T-helper 2 cell treated with Interferon-gamma antibody and Interleukin-4, amounts not matched to agents 5 μg/mL and 100 μg/mL, for 36 hours (primary cell): ENCODE measurements at places on chromosomes 5 and 9.

- H3K27me3 ChIP-seq = no peaks in the 10 kb centered on the region
- peaks cover 31% of the 10 kb centered on the region for H3K36me3 ChIP-seq
- no peak overlapping the region for H3K4me3 ChIP-seq
Observed at GRCh38 chr5:71633255-71634155, 46.4 kb downstream of the MCCC2 start.

DNA sequence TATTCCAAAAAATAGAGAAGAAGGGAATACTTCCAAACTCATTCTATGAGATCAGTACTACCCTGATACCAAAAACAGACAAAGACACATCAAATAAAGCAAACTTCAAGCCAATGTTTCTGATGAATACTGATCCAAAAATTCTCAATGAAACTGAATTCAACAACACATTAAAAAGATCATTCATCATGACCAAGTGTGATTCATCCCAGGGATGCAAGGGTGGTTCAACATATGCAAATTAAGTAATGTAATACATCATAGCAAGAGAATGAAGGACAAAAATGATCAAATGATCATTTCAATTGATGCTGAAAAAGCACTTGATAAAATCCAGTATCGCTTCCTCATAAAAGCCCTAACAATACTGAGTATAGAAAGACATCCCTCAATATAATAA lies 4.9 kb upstream of the RCL1 start:
- no peak overlapping the region for H3K4me3 ChIP-seq
- peaks cover 22% of the 10 kb centered on the region for H3K4me1 ChIP-seq
- no peak overlapping the region for H3K27ac ChIP-seq
- no peak for DNase-seq
- peaks cover 16% of the 10 kb centered on the region for H3K27me3 ChIP-seq

DNA sequence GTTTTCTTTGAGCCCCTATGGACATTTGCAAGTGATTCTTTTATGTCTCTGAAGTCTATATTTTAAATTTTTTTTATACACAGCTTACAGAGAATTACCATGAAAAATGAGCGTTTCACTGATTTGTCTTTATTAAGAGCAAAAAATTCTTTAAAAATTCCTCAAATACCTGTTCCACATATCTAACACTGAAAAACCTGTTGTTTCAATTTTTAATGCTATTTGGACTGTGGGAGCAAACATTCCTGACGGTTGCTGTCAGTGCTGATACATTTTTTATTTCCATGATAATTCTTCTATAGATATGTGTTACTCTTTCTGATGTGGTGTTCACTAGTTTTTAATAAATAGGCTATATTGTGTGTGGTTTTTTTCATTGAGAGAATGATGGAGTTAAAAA lies 199.8 kb downstream of the GDNF start:
- no peaks in the 10 kb centered on the region for H3K27me3 ChIP-seq
- no peak overlapping the region for H3K27ac ChIP-seq
- no peaks in the 10 kb centered on the region for H3K4me1 ChIP-seq
- no peak overlapping the region for H3K4me3 ChIP-seq

- H3K27ac ChIP-seq = no peak overlapping the region
- H3K4me1 ChIP-seq = no peaks in the 10 kb centered on the region
- DNase-seq = no peak
- H3K4me3 ChIP-seq = no peak overlapping the region
Observed at GRCh38 chr5:92409134-92409533, 1026.0 kb upstream of the ARRDC3 start.

- H3K27me3 ChIP-seq = no peaks in the 10 kb centered on the region
- H3K27ac ChIP-seq = no peak overlapping the region
- peaks cover 11% of the 10 kb centered on the region for H3K36me3 ChIP-seq
- no peak for DNase-seq
Observed at GRCh38 chr9:34190996-34191892, 12.4 kb downstream of the UBAP1 start.

DNA sequence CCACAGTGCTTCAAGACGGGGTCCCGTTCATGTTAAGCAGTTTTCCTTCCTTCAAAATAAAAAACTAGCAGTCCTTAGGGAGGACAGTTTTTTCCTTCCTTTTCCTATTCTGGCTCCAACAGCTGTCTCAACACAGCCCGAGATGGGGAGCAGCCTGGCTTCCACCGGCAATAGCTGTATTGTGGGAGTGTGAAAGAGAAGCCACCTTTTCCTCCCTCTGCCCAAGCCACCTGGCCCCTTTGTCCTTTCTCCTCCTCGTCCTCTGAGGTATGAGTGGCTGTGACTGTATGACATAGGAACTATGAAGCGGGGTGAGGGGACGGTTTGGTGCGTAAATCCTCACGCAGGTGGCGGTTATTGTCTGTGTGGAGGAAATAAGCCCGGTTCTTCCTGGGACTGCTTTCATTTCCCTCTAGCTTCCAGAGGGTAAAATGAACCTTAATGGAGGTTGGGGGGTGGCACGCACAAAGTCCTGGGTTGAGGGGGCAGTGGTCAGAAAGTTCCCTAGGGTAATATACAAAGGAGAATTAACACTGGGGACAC lies 292.0 kb upstream of the DMRT1 start:
- H3K27me3 ChIP-seq = peaks cover 2% of the 10 kb centered on the region
- no peak overlapping the region for H3K27ac ChIP-seq
- H3K36me3 ChIP-seq = no peaks in the 10 kb centered on the region

DNA sequence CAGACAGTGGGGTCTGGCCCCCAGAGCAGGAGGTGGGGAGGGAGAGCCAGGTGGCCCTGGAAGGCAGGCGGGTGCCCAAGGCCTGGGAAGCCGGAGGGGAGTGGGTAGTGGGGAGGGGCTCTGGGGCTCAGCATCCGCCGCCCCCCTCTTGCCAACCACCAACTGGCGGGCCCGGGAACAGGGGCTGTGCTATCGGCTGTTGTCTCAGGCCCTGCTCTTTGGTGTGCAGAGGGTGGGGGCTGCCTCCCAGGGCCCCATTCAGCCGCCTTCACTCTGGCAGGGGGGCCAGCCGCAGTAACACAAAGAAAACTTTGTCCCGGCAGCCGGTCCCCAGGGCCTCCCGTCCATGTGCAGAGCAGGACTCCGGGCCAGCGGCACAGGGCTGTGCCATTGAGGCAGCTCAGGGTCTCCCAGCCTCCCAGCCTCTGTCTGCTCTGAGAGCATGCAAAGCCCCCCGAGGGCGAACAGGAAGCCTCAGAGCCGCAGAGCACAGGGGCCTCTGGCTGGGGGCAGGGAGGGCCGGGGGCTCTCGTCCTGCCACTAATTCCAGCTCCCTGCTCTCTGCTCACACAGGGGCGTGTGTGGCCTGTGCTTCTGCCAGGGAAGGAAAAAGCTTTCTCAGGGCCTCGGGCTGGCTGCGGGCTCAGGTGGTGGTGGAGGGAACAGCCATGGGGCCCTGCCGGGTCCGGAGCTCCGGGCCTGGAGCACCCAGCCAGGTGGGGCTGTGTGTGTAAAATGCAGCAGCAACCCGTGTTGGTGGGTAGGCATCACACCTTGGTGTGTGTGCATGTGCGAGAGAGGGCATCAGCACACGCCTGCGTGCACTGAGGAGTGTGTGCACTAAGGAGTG lies 54.2 kb upstream of the NOTCH1 start:
- H3K27ac ChIP-seq = no peak overlapping the region
- DNase-seq = no peak
- H3K27me3 ChIP-seq = peaks cover 16% of the 10 kb centered on the region
- no peaks in the 10 kb centered on the region for H3K4me1 ChIP-seq
- no peak overlapping the region for H3K4me3 ChIP-seq

GRCh38 chr5:34552686-34553085 lies 103.4 kb upstream of the RAI14 start:
- no peak overlapping the region for H3K4me3 ChIP-seq
- no peak overlapping the region for H3K27ac ChIP-seq
- no peak for DNase-seq
- H3K36me3 ChIP-seq = no peaks in the 10 kb centered on the region

- H3K27ac ChIP-seq = no peak overlapping the region
- H3K4me1 ChIP-seq = no peaks in the 10 kb centered on the region
- no peaks in the 10 kb centered on the region for H3K27me3 ChIP-seq
- H3K36me3 ChIP-seq = no peaks in the 10 kb centered on the region
Observed at GRCh38 chr5:103808464-103809106, 246.0 kb upstream of the NUDT12 start.

GRCh38 chr9:115127191-115127817 lies 9.3 kb upstream of the TNC start:
- H3K4me3 ChIP-seq = no peak overlapping the region
- DNase-seq = no peak
- peaks cover 6% of the 10 kb centered on the region for H3K27me3 ChIP-seq
- no peak overlapping the region for H3K27ac ChIP-seq
- no peaks in the 10 kb centered on the region for H3K36me3 ChIP-seq

DNA sequence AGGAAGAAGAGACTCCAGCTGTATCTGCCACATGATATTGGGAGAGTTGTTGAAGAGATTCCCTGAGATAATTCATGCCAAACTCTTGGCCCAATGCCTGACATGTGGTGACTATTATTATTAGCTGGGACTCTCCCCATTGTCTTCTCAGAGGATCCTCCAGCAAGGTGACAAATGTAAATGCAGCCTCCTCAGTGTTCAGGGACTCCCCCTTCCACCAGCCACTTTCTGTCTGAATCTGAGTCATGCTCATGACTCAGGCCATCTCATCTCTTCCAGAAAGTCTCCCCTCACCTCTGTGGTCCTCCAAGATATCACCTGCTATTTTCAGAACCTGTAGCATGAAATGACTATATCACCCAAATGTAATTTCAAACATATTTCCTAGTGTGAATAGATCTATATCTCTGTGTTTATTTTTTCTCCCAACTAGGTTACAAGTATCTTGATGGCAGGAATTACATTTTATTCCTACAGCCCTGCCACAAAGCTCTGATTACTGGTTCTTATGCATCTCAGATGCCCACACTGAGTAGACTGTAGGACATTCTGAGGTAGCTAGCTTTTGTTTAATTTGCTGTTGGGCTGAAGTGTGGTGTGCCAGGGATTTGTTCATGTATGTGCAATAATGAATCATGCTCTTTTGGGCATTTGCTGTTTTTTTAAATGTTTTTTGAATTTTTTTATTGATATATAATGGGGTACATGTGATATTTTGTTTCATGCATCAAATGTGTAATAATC lies 126.6 kb upstream of the IL12B start:
- no peaks in the 10 kb centered on the region for H3K36me3 ChIP-seq
- H3K4me1 ChIP-seq = peaks cover 27% of the 10 kb centered on the region
- H3K4me3 ChIP-seq = no peak overlapping the region
- peaks cover 65% of the 10 kb centered on the region for H3K27me3 ChIP-seq
- H3K27ac ChIP-seq = no peak overlapping the region

DNA sequence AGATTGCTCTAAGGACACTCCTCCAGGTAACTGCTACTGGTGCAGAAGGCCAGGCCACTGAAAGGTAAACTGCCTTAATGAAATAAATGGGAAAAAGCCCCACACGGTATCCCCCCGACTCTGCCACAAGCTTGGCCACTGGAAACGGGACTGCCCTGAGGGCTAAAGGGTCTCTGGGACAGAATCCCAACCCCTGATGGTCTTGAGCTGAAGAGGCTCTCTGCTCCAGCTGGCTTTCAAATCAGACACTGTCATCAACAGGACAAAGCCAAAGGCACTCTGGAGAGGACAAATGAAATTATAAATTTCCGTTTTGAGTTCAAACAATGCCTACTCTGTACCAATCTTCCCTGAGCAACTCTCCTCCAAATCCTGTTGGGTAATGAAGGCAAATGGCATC lies 33.6 kb upstream of the HMGCR start:
- no peak overlapping the region for H3K27ac ChIP-seq
- no peak overlapping the region for H3K4me3 ChIP-seq

- H3K4me3 ChIP-seq = no peak overlapping the region
- H3K27ac ChIP-seq = no peak overlapping the region
- H3K4me1 ChIP-seq = peaks cover 14% of the 10 kb centered on the region
- H3K36me3 ChIP-seq = no peaks in the 10 kb centered on the region
- H3K27me3 ChIP-seq = peaks cover 40% of the 10 kb centered on the region
Observed at GRCh38 chr9:36006549-36007315, 30.0 kb upstream of the RECK start.
